ENCODE measurements at places on chromosomes 4 and X.

GRCh38 chrX:11066812-11067211 is 44.3 kb upstream of the HCCS start:
- DNase-seq = no peak

GRCh38 chr4:165210566-165210965 is 3.2 kb downstream of the KLHL2 start:
- no peak for DNase-seq

DNA sequence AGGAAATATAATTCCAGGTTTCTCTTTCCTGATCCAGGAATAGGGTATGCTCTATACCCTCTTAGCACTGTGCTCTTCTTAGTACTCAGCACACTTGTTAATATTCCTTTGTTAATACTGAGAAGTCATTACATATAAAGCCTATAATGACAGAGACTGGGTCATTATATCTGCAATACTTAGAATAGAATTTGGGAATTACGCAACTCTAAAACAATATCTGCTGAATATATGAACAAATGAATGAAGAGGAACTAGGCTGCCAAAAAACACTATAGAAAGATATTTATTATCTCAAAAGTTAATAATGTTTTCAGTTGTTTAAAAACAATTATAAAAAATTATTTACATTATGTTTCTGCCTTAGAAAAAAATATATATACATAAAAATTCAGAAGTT is 36.4 kb upstream of the ANKRD50 start:
- DNase-seq = no peak

- no peak for DNase-seq
Measured at GRCh38 chrX:20037186-20037585, 46.3 kb upstream of the BCLAF3 start.

DNA sequence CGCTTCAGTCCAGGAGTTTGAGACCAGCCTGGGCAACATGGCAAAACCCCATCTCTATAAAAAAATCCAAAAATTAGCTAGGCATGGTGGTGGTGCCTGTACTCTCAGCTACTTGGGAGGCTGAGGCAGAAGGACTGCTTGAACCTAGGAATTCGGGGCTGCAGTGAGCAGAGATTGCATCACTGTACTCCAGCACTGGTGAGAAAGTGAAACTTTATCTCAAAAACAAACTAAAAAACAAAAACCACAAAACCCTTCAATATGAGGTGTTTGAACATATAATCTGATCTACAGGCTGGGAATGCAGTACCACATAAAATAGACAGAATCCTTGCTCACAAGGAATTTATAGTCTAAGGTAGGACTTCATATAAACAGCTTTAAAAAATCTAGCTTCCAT is 103.9 kb downstream of the PDS5A start:
- no peak for DNase-seq

DNA sequence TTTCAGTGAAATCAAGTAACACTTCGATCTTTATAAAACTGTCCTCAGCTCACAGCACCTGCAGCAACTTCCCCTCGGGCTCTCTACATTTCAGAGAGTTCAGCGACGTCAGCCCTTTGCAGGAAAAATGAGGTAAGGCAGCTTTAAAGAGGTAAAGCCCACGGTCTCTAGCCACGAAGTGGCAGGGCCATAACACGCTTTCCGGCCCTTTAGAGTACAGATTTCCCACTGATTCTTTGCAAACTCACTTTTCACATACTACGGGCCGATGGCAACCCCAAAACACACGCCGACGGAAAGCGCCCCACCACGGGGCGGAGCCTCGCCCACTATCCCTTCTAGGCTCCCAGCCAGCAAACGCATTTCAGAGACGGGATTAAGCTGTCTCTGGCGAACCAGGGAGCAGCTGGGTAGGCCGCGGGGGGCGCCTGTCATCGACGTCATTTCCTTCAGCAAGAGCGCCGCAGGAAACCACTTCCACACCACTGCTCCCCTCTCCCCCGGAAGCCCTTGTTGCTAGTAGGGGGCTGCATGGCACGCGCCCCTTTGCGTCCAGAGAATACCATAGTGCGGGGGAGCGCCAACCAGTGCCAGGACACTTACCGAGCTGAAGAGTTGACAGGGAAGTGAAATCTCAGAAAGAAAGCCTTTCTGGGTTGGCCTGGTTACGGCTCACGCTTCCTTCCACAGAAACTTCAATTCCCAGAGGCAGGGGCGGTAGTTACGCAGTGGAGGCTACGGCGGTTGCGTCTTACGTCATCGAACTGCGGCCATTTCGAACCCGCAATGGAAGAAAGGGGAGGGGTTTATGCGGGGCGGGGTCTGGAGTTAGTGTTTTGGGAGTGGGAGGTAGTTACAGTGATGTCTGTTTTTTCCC is at the start of gene TRMT10A:
TRMT10A (minus strand) TSS at position 730 of the 877 bp plus-strand sequence. CDS start 4,701 bp downstream, outside the sequence.
- peak; percentile 98 for DNase-seq

GRCh38 chrX:97494756-97495372 is 611.2 kb downstream of the RPA4 start:
- no peak for DNase-seq

GRCh38 chr4:124253080-124253479 is 459.5 kb downstream of the ANKRD50 start:
- no peak for DNase-seq

GRCh38 chr4:176675810-176676209 is 116.9 kb downstream of the VEGFC start:
- DNase-seq = no peak

- DNase-seq = no peak
Measured at GRCh38 chr4:115233600-115233999, 120.2 kb upstream of the NDST4 start.

DNA sequence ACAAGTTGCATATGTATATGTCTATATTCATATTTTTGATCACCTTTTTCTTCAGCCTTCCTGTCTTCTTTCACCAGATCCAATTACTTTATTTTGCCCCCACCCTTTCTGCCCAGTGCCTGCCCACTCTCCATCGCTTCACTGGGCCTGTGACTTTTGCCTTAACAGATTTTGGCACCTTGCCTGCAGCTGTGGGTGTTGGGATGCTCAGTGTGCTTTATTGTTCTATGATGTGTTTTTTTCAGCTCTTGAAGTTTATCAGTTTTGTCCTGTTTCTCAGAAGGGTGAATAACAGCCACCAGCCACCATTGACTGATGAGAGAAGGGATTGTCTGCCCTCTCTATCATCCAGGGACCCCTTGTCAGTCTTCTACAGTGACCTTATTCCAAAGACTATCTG is 77.2 kb upstream of the GALNT7 start:
- DNase-seq = no peak

- DNase-seq = peak; percentile 21
Measured at GRCh38 chr4:40731792-40732245, 17.9 kb upstream of the NSUN7 start.

DNA sequence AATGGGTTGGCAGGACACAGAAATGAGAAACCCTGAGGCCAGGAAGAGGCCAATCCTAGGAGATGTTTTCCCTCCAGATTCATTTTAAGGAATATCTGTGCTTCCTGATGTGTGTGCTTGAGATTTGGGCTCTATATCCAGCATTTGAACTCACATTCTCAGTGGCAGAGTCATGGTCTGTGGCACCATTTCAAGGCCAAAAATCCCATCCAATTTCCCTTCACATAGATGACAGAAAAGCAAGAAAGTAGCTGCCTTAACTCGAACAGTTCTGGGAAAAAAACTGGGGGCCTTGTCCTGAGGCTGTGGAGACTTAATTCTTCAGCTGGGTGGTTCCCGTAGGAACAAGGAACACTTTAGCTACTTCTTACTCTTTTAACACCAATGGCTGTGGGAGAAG is 27.4 kb downstream of the TAF7L start:
- DNase-seq = no peak

GRCh38 chr4:178808106-178808505 is 1365.9 kb upstream of the AGA start:
- DNase-seq = no peak

DNA sequence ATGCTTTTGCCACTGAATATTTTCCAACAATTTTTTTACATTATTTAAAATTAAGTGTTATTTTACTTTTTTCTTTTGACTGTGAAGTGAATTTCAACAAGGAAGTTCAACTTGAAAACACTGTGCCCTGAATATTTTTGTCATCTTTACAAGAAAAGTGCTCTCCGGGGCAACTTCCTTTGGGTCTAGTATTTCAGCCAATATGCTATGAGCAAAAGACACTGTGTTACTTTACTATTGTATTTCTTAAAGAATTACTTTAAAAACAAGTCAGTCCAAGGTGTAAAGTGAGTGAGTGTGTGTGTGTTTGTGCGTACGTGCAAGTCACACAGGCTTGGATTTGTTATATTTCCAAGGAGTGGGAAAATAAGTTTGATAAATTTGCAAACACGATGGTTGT is 7.6 kb upstream of the USP53 start:
- DNase-seq = peak; percentile 28

- DNase-seq = no peak
Measured at GRCh38 chr4:113349430-113349829, 300.0 kb downstream of the ANK2 start.

DNA sequence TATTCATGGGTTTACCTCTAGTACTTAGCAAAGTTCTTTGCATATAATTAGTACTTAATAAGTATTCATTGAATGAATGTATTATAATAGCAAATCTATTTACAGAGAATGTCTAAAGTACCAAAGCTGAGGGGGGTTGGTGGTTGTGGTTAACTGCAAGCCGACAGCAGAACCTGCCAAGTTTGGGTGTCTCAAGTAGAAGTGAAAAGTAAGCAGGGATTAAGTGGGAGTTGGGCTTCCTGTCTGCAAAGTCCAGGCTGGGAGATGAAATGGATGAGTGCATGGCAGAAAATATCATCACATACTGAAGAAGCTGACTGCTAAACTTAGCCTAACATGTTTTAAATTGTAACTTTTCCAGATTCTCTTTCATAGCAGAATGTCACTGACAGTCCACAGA is 169.6 kb downstream of the CAMK2D start:
- no peak for DNase-seq

- DNase-seq = no peak
Measured at GRCh38 chr4:39032218-39033085, at the start of gene TMEM156. Gene TMEM156 (minus strand): TSS chr4:39032409. CDS start chr4:39032313, 96 bp downstream.

GRCh38 chrX:115894087-115894486 is 276.5 kb upstream of the AGTR2 start:
- DNase-seq = no peak

DNA sequence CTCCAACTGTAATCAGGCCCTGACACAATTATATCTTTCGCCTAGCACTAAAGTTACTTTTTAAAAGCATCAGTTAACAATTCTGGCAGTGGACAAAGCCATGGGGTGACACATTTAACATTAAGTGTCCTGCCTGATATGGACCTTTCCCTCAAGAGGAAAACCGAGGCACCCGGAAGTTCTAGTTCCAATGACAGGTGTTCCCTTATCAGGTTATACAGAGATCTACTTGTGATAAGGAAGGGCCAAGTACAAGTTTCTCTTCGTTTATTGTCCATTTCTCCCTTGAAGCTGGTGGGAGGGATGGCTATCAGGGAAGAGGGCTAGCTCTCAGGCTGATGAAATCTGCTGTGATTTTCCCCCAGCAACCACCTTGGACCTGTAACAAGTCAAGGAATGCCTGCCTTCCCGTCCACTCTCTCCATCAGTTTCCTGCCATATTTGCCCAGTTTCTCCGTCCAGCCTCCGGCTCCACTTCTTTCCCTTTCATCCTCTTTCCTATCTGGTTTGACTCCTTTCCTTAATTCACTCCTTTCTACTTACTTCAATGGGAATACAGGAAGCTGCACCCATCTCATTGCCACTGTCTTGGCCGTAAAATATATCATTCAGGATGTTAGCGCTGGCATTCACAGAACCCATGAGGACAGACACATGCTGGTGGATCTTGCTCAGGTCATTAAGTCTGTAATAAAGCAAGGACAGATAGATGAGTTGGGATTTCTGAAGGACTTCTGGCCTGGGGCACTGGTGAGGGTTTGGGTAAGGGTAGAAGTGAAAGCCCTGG is 95.0 kb downstream of the DGKK start:
- DNase-seq = no peak

GRCh38 chr4:155681886-155682285 is 15.2 kb downstream of the GUCY1A1 start:
- DNase-seq = no peak

GRCh38 chr4:103721251-103721650 is 1.5 kb upstream of the TACR3 start:
- no peak for DNase-seq

DNA sequence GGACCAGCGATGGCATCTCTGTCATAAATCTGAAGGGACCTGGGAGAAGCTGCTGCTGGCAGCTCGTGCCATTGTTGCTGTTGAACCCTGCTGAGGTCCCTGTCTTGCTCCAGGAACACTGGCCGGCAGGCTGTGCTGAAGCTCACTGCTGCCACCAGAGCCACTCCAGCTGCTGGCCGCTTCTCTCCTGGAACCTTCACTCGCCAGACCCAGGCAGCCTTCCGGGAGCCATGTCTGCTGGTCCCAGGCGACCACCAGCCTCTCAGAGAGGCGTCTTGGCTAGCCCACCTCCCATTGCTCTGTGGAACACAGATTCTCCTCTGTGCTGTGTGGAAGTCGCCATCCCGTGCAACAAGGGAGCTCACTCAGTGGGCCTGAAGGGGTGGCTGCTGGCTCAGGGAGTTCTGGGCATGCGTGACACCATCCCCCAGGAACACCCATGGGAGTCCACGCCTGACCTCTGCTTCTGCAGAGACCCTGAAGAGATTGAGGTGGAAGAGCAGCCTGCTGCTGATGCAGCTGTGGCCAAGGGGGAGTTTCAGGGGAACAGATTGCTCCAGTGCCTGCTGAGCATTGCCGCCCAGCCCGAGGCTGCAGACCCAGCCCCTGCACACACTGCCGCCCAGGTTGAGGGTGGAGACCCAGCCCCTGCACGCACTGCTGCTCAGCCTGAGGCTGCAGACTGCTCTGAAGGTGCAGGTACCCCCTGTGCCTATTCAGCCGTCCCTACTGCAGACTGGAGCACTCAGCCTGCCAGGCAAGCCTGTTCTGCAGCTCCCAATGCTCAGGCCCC is 33.1 kb upstream of the CYP4V2 start:
- no peak for DNase-seq

- no peak for DNase-seq
Measured at GRCh38 chr4:655464-656151, 18.5 kb downstream of the ATP5ME start.

DNA sequence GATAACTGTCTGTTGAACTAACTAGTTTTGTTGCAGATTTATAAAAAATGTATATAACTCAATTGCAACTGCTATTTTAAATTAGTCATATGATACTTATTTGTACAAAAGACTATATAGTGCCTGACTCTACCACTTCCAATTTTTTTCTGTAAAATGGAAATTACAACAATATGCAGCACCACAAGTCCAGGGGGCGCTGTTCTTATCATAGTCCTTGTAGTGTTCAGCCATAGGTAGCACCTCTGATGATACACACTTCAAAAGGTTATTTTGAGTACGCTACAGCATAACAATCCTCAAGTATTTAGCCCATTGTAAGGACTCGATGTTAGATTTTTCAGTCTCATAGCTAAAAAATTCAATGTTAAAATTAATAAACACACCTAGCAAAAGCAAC is 174.9 kb downstream of the CORIN start:
- no peak for DNase-seq
